Left renal pelvis (tissue), 4 donors: ENCODE measurements at places on chromosomes 12 and 14. TPM values are rescaled to one million over a fixed set of nuclear protein-coding genes. Genes with fewer than 3 reads are reported as not detected.

TPPP2 gene
- polyA plus RNA-seq: 2.6 TPM

NIN gene
- 34.8 TPM for polyA plus RNA-seq

DHH gene
- polyA plus RNA-seq: 0.50 TPM

RNASE3 gene
- polyA plus RNA-seq: 0.57 TPM

IFI27 gene
- polyA plus RNA-seq: 4.9 TPM

SRGAP1 gene
- polyA plus RNA-seq: 26.5 TPM

KRT4 gene
- polyA plus RNA-seq: 0.49 TPM

NR4A1 gene
- 12.2 TPM for polyA plus RNA-seq

CIROP gene
- polyA plus RNA-seq: 0.11 TPM

SLC10A1 gene
- polyA plus RNA-seq: 0.20 TPM

KRT6B gene
- polyA plus RNA-seq: not detected

AQP6 gene
- 0.94 TPM for polyA plus RNA-seq

TAS2R13 gene
- 0.09 TPM for polyA plus RNA-seq

CCDC177 gene
- polyA plus RNA-seq: 0.08 TPM

OR6S1 gene
- polyA plus RNA-seq: not detected

CEBPE gene
- 0.50 TPM for polyA plus RNA-seq

ORMDL2 gene
- 17.7 TPM for polyA plus RNA-seq

SCNN1A gene
- polyA plus RNA-seq: 73.4 TPM

OR11G2 gene
- 0.06 TPM for polyA plus RNA-seq

FKBP3 gene
- 131 TPM for polyA plus RNA-seq

BCDIN3D gene
- 7.4 TPM for polyA plus RNA-seq

C12orf60 gene
- polyA plus RNA-seq: 1.4 TPM

DUSP6 gene
- polyA plus RNA-seq: 83.2 TPM

HRK gene
- 0.72 TPM for polyA plus RNA-seq

TMEM30B gene
- polyA plus RNA-seq: 13.2 TPM

DLK1 gene
- 6.5 TPM for polyA plus RNA-seq

SYCP3 gene
- 1.4 TPM for polyA plus RNA-seq

FRMD6 gene
- 19.1 TPM for polyA plus RNA-seq

RFLNA gene
- polyA plus RNA-seq: 18.3 TPM

OVCH1 gene
- 0.79 TPM for polyA plus RNA-seq

HOTAIR gene
- 2.5 TPM for polyA plus RNA-seq

CDC42BPB gene
- 84.8 TPM for polyA plus RNA-seq

PTCSC3 gene
- not detected for polyA plus RNA-seq

DEGS2 gene
- polyA plus RNA-seq: 10.6 TPM

SRRM4 gene
- polyA plus RNA-seq: 0.19 TPM

GDF3 gene
- 0.96 TPM for polyA plus RNA-seq

SIX4 gene
- polyA plus RNA-seq: 7.7 TPM

APPL2 gene
- 66.4 TPM for polyA plus RNA-seq

CLEC2A gene
- not detected for polyA plus RNA-seq

KRT79 gene
- not detected for polyA plus RNA-seq

AKAP3 gene
- polyA plus RNA-seq: 3.6 TPM

SIX6 gene
- polyA plus RNA-seq: not detected

PRR4 gene
- polyA plus RNA-seq: 8.5 TPM

B4GALNT3 gene
- polyA plus RNA-seq: 22.2 TPM

SLC16A7 gene
- polyA plus RNA-seq: 3.5 TPM

GPRC5A gene
- 8.8 TPM for polyA plus RNA-seq

P2RX2 gene
- polyA plus RNA-seq: 1.4 TPM

OR6C68 gene
- polyA plus RNA-seq: not detected

TXNRD1 gene
- 54.0 TPM for polyA plus RNA-seq

DLGAP5 gene
- polyA plus RNA-seq: 31.1 TPM

LTBR gene
- 61.1 TPM for polyA plus RNA-seq

KRT77 gene
- polyA plus RNA-seq: not detected

RNASE7 gene
- polyA plus RNA-seq: 0.54 TPM

TAS2R43 gene
- 0.24 TPM for polyA plus RNA-seq

ASB2 gene
- 0.31 TPM for polyA plus RNA-seq

SDR9C7 gene
- polyA plus RNA-seq: 0.27 TPM

TAOK3 gene
- 33.4 TPM for polyA plus RNA-seq

PITPNM2 gene
- polyA plus RNA-seq: 6.4 TPM

LRRIQ1 gene
- 32.3 TPM for polyA plus RNA-seq
